ENCODE measurements at places on chromosomes 13 and 19.

DNA sequence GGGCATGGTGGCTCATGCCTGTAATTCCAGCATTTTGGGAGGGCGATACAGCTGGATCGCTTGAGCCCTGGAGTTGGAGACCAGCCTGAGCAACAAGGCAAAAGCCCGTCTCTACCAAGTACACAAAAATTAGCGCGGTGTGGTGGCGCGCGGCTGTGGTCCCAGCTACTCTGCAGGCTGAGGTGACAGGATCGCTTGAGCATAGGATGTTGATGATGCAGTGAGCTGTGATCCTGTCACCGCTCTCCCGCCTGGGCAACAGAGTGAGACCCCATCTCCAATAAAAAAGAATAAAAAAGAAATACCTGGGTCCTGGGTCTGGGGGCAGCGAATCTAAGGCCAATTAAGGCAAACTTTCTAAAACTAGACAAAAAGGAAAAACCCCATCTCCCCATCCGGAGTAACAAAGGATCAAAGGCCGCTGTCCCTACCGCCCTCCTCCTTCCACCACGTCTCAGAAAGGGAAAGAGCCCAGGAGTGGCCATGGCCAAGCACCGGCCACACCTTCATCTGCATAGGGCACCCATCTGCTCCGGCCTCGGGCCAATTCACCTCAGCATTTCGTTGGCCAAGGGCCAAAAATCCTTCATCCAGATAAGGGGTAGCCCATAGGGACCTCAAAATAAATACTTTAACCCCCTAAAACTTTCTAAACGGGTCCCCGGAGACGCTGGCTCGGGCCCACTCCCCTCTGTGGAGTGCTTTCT, 851 bp downstream of the ZNF320 start:
- DNase-seq: no peak

GRCh38 chr13:42660333-42660965, 86.5 kb downstream of the TNFSF11 start:
- no peak for DNase-seq

- no peak for DNase-seq
These were observed 488 bp upstream of the EEF2 start for GRCh38 chr19:3985643-3986259.

GRCh38 chr19:46181388-46181779, 33.3 kb downstream of the IGFL2 start:
- DNase-seq: no peak

GRCh38 chr19:45408830-45409556, 2.5 kb downstream of the POLR1G start:
- no peak for DNase-seq

DNA sequence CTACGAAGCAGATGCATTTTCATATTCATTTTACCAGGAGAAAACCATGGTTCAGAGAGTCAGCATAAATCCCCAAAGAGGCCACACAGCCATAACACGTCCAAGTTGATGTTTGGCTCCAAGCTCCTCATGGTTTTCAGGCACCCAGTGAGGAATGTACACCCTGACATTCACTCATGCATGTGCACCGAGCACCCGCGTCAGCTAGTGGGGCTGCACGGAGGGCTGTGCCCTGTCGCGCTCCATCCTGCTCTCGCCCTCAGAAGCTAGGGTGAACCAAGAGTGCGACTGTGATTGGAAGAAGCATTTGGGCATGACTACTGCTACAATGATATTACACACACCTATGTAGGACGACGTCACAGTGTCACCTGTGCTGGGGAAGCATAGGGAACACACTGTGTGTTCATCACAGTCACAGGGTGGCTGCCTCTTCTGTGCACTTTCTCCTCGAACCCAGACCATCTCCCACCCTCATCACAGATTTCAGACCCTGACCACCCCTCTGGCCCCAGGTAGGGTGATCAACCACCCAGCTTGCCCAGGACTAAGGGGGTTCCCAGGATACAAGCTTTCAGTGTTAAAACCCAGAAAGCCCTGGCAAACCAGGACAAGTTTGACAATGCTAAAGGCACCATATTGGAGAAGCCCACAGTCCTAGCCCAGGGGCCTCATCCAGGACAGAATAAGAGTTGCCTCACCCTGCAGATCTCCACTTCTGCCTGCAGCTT, 148.6 kb upstream of the ZNF507 start:
- DNase-seq: no peak

DNA sequence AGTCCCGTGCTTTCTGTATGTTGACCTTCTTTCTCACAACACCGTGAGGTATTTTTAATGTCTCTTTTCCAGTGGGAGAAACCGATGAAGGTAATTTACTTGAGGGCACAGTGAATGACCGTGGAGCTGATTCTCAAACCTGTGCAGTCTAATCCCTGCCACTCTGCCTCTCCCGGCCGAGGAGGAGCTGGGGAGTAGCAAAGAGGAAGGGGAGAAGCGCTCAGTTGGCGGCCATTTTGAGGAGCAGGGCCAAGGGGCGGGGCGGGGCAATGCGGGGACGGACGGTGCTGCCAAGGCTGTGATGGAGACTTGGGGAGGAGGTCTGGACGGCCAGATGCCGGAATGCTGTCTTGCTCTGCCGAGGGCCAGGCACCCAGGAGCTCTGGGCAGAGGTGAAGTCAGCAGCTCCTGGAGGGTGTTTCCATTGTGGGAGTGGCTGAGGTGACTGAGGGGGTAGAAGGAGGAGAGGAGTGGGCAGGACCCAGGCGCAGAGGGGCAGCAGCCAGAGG, 12.4 kb upstream of the RANBP3 start:
- DNase-seq: no peak

- DNase-seq: no peak
These were observed 105.0 kb downstream of the IER2 start for GRCh38 chr19:13255041-13255718.

- no peak for DNase-seq
These were observed 40.8 kb upstream of the RFXAP start for GRCh38 chr13:36778083-36778671.

DNA sequence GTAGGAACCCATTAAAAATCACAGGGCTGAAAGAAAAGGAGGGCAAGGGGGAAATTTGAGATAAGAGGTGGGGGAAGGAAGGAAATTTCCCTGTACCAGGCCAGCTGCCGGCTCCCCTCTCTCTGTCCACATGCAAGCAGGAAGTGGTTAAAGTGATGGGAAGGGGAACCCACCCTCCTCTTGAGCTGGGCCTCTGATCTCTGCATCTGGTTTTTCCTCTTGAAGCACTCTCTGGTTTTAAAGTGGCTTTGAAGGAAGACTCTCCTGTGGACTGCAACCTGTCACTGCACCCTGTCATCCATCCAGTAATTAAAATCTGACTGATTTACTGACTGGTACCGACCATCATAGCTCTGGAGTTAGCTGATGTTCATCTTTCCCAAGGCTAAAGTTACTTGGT, 239.6 kb downstream of the TSHZ3 start:
- no peak for DNase-seq

DNA sequence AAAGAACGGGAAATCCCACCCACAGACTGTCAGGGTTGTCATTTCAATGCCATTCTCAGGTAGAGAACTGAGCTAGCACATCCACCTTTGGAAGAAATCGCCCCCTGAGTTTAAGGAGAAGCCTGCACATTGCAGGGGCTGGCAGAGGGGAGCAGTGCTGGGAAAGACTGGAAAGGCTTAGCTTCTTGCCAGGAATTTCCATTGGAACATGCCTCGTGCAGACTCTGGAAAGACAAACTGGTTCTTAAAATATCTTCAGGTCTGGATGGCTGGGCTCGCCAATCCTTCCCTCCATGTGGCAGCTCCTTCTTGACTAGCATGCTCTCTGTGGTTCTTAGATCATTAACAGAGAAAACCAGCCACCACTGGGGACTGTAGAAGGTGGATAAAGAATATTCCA, 414.1 kb downstream of the TSHZ3 start:
- DNase-seq: no peak

- DNase-seq: no peak
These were observed 6.8 kb downstream of the FREM2 start for GRCh38 chr13:38693641-38694040.

- DNase-seq: no peak
These were observed 21.7 kb downstream of the GNG7 start for GRCh38 chr19:2680808-2681207.

DNA sequence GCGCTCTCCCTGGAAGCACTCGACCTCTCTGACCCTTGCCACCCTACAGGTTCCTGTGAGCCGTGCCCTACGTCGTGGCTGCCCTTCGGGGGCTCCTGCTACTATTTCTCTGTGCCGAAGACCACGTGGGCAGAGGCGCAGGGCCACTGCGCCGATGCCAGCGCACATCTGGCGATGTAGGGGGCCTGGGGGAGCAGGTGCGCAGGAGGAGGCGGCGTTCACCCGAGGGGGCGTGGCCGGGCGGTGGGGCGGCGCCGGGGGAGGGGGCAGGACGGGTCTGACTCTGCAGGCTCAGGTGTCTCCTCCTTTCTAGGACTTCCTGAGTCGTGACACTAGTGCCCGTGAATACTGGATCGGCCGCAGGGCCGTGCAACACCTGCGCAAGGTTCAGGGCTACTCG, 26.4 kb downstream of the CLEC4M start:
- peak; percentile 48 for DNase-seq

DNA sequence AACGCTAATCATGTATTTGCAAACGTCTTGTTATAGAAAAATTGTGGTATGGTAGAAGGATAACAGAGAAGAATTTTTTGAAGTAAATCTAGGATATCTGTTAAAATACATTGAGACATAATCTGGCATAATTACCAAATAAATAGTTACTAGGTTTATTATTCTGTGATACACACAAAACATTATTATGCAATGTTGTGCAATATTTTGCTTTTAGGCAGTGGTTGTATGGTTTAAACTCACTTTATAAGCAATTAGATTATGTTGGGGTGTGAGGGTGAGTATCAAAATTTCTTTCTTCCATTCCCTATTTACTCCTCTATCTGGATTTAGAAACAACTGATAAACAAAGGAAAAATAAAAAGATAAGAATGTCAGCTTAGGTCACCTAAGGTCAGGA, 385.6 kb downstream of the SLITRK6 start:
- no peak for DNase-seq

GRCh38 chr19:41541990-41542584, 33.9 kb upstream of the CEACAM21 start:
- peak; percentile 61 for DNase-seq

DNA sequence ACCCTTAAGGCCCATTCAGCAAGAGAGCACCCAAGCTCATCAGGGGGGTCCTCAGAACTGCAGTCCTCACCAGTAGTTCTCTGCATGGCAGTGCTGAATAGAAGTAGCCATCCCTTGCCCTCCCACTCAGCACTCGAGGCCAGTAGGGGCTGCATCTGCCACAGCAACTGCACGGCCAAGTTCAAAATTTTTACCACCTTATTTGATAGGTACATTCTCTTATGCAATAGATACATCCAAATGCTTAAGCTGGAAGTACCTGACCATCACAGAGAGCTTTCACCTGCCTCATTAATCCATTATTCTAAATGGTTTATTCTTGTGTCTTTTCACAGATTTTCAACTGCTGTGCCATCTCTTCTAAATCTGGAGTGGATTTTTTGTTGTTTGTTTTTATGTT, 1307.4 kb downstream of the SLITRK5 start:
- DNase-seq: no peak

DNA sequence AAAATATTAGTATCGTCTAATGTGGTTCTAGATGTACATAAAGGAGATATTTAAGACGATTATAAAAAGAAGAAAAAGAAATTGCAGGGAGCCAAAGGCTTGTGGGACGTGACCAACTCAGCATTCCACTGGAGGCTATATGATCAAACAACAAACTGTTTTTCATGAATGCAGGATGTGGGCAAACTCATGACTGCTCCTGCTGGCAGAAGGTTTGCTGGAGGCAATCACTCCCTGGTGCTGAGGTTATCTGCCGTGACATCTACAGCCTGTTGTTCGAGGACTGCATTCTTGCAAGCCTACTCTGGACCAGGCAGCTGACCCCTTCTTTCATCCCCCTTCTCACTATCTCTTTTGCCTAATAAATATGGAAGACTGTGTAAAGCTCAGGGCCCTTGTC, 518.1 kb downstream of the UQCRFS1 start:
- no peak for DNase-seq

GRCh38 chr13:81683521-81683920, 1342.6 kb upstream of the SPRY2 start:
- DNase-seq: no peak

DNA sequence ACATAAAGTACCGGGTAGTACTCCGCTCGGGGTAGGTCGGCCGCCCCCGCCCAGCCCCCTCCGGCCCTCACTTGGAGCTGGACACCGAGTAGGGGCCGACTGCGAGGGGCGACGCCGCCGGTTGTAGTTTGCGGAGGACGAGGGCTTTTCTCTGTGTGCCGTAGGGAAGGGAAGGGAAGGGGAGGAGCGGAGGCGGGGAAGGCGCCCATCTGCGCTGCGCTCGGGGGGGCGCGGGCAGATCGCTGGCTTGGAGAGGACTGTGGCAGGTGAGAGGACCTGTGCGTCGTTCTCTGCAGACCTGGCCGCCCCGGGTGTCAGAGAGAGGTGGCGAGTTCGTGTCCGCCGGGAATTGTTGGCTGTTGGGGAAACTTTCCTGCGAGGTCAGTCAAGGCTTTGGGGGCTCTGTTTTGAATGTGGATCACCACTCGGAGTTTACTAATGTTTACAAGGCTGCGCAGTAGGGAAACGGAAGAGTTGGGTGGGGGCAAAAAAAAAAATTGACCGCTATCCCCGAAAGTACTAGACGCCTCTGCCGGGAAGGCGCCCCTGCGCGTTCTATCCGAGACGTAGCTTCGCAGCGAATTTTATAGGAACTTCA, 1.4 kb downstream of the ING1 start:
- DNase-seq: peak; percentile 47

DNA sequence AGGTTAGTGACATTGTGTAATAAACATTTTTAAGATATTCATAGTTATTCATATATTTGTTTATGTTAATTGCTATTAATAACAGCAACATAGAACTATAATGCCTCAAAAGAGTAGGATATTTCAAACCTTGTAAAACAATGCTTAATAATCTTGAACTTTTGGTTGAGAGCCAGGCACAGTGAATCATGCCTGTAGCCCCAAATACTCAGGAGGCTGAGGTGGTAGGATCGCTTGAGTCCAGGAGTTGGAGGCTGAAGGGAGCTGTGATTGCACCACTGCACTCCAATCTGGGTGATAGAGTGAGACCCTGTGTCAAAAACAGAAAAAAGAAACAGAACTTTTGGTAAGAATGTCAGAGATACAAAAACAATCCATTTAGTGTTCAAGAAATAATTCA, 213.9 kb upstream of the SLITRK1 start:
- DNase-seq: no peak

- no peak for DNase-seq
These were observed 336.3 kb upstream of the SPRY2 start for GRCh38 chr13:80677227-80677626.

- no peak for DNase-seq
These were observed 5.1 kb upstream of the DHDH start for GRCh38 chr19:48928164-48929025.

GRCh38 chr19:4371247-4372164, 28.1 kb downstream of the MPND start:
- no peak for DNase-seq

DNA sequence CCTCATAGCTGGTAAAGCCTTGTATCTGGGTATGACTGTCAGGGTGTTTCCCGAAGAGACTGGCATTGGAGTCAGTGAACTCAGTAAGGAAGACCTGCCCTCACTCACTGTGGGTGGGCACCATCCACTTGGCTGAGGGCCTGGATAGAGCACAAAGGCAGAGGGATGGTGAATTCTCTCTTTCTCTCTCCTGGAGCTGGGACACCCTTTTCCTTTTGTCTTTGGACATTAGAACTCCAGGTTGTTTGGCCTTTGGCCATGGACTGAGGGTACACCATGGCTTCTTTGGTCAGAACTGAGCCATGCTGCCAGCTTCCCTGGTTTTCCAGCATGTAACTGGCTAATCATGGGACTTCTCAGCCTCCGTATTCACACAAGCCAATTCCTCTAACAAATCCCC, 4.6 kb upstream of the CEACAM1 start:
- DNase-seq: no peak

GRCh38 chr19:4256563-4256962, 9.7 kb downstream of the YJU2 start:
- no peak for DNase-seq
